ENCODE measurements at places on chromosomes 12 and 14.
A peak's percentile ranks its signal among the peaks of the same experiment; 100 is the strongest.

DNA sequence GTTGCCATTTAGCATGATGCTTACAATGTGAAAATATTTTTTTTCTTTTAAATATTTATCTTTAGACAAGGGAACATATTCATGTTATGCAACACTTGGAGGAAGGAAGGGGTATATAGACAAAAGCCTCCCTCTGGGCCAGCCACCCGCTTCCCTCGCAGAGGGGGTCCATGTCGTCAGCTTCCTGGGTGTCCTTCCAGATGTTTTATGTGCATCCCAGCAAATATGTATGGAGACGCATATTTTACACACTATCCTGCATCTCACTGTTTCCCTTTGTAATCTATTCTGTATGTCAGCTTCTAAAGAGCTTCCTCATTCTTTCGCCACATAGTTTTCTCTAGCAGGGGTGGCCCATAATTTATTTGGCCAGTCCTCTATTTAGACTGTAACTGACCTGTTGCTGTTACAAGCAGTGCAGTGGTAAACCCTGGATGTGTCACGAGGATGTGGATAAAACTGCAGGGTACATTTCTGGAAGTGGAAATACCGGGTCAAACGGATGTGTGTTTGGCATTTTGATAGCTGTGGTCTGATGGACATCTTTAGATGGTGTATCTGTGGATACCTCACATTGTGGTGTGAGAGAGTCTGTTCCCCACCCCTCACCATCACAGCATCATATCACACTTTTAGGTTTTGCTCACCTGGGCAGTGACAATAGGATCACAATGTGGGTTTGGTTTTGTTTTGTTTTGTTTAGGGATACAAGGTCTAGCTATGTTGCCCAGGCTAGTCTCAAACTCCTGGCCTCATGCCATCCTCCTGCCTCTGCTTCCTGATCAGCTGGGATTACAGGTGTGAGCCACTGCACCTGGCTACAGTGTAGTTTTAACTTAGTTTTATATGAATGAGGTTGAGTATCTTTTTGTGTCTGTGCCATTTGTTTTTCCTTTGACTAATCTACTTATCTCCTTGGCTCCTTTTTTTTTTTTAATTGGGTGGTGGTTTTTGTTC, 31.6 kb downstream of the FAM222A start:
- no peak for DNase-seq

- peak; percentile 72 for DNase-seq
These were observed at the start of gene SYNE2 for GRCh38 chr14:63852817-63853731. Gene SYNE2, plus strand, starts transcription at chr14:63853004. Its CDS starts 56,145 bp downstream, at chr14:63909149.

DNA sequence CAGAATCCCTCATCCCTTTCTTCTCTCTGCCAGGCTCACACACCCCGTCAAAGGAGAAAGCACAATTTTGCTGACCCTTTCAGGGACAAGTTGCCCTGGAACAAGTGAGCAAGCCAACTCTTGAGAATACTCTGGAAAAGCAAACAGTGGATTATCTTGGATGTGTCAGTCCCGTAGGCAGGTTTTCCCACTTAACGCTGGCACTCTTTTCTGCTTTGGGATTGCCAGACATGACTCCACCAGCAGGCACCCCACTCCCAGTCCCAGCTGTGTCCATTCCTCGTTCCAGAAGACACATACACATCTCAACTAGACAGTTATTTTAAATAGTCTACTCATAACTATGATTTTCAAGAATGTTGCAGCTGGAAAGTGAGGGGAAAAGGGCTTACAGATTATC, 145.5 kb upstream of the CDKN3 start:
- no peak for DNase-seq

DNA sequence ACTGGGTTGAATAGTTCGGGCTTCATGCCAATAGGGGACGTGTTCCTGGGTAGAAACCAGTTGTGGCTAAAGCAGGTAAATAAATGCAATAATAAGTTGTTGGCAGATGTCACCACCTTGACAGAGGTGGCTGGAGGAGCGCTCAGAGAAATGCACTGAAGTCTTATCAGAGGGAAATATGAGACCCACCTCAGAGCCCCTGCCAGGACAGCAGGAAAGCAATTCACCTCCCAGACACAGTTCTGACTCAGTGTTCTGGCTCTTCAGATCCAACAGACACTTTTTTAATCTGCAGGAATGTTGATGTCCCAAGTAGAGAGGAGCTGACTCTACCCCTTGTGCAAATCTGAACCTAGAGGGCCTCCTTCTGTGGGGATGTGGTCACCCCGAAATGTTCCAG, 687.1 kb upstream of the FBXO33 start:
- no peak for DNase-seq

DNA sequence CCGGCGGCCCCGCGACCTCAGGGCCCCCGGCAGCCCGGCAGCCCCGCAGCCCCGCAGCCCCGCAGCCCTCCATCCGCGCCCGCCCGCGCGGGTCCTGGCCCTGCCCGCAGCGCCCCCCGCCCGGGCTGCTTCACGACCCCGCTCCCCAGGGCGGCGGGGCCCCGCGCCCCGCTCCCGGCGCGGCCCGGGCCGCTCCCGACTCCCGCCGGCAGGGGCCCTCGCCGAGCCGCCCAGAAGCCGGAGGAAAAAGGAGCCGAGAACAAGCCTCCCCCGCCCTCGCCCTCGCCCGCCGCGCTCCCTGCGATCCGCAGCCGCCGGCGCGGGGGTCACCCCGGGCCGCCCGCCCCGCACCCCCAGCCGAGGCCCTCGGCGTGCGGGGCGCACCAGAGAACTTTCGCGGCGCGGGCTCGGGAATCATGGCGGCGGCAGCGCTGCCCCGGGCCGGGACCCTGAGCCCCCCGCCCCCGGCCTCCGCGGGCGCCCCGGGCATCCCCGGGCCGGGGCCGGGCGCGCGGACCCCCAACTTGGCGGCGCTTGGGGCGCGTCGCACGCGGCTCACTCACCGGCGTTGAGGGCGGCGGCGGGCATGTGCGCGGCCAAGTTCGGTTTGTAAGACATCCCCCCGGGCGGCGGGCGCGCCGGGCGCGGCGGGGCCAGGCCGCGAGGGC, 521 bp downstream of the CDK2AP1 start:
- peak; percentile 63 for DNase-seq

DNA sequence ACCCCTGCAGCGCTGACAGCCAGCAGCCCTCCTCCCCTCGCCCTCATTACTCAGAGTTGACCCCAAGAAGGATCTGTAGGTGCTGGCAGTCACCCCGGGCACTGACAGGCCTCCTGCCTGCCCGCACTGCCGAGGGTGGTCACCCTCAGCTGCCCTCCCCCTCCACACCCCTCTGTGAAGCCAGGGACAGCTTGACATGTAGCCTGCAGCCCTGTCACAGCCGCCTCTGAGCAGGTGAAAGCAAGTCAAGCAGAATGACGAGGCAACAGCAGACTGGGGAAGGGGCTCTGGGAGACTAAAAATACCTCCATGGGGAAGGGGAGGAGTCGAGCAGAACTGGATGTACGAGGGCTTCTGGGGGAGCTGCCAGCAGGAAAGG, 178.1 kb downstream of the DPF3 start:
- DNase-seq: no peak

DNA sequence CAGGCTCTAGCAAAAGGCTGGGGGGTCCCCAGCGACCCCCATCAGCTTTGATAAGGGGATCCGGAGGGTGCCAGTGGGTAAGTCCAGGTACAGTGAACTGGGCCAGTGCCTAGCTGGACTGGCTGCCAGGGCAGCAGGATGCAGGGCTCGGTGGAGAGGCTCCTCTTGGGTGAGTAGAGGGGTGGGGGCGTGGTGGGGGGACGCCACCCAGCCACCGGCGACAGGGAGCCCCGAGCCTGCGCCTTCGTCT, 171 bp downstream of the RAPGEF3 start:
- no peak for DNase-seq

DNA sequence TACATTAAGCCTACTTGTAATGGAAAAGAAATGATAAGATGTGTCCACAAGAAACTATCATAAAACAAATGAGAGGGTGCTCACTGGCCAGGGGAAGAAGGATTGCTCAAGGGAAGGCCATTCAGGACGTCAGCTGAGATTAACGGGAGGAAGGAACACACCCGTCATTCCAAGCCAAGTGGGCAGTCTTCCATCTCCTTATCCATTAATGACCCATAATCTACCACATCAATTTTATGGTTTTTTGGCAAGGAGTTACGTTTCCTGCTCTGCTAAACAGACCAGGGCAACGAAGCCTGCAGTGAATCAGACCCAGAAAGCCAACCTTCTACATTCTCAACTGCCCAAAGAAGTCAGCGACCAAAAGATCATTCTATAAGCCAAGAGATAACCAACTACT, 25.1 kb downstream of the PRKAB1 start:
- DNase-seq: no peak

DNA sequence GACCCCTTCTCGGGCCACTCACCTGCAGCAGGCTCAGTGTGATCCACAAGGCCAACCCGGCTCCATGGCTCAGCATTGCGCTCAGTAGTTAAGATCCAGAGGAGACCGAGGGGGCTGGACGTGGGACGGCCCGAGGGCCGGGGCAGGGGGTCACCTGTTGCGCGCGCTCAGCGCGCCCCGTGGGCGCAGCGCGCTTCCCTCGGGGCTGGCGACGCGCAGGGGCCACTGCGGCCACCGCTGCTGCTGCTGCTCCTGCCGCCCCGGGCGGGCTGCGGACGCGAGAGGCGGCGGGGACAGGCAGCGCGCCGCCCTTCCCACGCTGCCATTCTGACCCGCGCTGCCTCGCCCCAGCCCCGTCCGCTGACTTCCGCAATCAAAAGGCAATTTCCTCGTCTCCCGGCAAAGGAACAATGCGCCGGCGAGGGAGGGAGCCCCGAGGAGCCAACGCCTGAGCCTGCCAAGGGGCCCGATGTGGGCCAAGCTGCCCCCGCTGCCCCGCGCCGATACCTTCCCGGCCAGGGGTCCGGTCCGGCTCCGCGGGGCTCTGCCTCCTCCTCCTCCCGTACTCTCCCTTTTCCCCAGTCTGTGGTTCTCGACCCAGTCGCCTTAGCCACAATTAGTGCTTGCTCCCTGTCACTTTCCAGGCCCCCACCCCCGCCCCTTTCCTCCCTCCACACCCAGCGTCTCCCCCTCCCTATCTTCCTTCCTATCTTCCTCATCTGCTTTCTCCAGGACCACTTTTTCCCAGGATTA, 27.3 kb downstream of the PTPRB start:
- DNase-seq: no peak

GRCh38 chr14:29913566-29913965, 14.1 kb downstream of the PRKD1 start:
- no peak for DNase-seq

DNA sequence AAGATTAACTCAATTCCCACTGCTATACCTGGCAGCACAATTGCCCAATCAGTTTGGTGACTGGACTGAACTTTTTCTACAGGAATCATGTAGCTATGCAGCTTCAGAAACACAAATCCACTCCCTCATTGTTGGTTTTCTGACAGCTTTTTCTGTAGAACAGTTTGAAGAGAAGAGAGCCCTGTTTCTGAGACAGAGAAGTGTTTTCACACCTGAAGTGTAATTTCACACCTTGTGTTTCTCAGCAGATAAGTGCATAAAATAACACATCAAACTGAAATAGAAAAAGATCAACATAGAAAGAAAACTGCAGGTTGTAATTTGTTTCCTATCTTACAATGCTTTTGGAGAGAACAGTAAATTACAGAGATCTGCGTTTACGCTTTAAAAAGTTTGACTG, 335.6 kb downstream of the SNAPC1 start:
- no peak for DNase-seq

DNA sequence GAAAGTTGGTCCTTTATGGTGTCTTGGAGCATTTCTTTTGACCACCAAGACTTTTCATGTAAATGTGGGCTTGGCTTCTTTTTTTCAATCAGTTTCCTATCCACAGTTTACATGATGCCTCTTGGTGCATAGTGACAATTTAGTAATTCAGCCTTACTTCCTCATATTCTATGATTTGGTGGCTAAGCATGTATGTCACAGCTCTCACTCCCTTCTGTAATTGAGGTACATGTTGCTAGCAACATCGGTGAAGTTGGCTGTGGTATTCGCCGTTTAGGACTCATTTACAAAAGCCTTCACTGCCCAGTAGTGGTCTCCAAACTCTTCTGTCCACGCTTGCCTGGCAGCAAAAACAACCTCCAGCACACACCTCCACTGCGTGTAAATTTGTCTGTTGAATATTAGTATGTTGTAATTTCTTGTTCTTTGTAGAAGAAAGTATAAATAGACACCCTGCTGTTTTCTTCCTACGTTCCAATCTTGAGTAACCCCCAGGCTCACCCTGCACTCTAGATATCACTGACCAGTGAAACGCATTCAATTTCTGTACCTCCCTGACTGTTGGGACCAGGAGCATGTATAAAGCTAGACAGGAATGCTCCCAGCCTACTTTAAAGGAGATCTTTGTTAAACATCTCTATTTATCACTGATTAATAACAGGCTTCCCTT, 90.4 kb downstream of the PPP2R5C start:
- no peak for DNase-seq

DNA sequence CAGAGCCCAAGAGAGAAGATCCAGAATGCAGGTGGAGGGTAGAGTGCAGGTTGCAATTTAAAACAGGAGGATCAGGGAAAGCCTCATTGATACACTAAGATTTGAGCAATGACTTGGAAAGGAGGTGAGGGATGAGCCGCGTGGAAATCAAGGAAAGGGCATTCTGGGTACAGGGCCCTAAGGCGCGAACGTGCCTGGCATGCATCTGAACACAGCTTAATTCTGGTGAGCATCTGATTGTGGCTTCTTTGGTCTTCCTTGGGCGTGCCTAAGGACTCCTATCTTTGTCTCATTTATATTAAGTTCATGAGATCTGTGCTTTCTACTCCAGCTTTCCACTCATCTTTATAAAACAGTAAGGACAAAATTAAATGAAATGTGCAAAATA, 79.3 kb downstream of the NTF3 start:
- DNase-seq: no peak

- no peak for DNase-seq
These were observed 87.8 kb upstream of the NCOR2 start for GRCh38 chr12:124655048-124655697.

GRCh38 chr12:94868161-94868560, 135.3 kb downstream of the NDUFA12 start:
- DNase-seq: no peak

DNA sequence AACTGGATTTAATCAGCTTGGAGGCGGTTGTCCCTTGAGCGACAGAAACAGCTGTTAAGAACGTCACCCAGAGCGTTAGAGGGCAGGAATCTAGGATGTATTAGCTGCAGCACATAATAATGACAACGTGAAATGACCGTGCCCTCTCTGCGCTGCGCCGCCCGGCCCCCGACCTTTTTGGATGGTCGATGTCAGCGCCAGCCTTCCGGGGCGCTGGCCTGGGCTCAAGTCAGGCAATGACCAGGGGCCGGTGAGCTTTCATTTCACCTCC, 427 bp upstream of the TMEM120B start:
- no peak for DNase-seq

- DNase-seq: no peak
These were observed 91.8 kb downstream of the ESRRB start for GRCh38 chr14:76467711-76468155.

DNA sequence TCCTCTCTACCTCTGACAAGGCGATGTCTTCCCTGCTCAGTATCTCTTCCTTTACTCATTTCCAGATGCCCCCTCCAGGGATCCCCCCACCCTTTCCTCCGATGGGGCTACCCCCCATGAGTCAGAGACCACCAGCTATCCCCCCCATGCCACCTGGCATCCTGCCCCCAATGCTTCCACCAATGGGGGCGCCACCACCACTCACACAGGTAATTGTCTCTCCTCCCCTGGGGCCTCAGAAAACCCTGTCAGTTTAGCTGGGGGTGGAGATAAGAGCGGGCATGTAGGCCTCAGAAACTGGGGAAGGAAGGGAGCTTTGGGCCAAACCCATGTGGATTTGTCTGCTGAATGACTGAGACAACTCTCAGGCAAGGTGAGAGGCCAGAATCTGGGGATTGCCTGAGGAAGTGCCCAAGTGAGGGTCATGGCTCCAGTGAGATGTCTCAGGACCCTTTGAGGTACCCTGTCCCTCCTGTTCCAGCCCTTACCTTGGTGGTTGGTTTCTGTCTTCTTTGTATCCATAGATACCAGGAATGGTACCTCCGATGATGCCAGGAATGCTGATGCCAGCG, 8.1 kb downstream of the PRPF40B start:
- no peak for DNase-seq

GRCh38 chr12:94980577-94980976, 22.9 kb downstream of the NDUFA12 start:
- DNase-seq: no peak
